ENCODE measurements at places on chromosomes 4 and X.

- no peak for DNase-seq
These were observed 950.9 kb upstream of the NDST4 start for GRCh38 chr4:116064331-116064730.

- no peak for DNase-seq
These were observed 12.3 kb upstream of the FGF5 start for GRCh38 chr4:80254114-80254513.

DNA sequence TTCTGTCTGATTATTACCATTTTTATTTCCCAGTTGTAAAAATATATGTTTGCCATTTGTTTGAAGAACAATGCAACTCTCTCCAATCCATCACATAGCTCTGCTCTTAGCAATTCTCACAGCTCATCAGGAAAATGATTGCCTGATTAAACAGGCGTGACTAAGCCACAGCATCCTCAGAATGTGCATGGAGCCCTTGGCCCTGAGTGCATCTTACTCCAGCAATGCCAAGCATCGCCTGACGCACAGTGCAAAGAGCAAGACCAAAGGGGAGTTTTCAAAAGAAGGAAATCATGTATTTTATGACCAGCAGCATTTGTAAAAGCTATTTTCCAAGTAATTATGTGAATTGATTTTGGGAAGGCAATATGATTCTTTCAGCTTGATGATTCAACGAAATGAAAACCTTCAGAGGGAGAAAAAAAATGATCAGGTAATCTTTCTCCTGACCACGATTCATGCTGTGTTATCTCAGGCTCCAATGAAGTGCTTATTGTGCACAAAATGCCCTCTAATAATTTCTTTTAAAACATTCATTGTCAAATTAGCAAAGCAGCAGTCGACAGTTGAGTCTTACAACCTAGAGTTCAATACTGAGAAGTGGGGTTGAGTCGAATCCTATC, 138.0 kb upstream of the FAM9B start:
- DNase-seq = peak; percentile 84

DNA sequence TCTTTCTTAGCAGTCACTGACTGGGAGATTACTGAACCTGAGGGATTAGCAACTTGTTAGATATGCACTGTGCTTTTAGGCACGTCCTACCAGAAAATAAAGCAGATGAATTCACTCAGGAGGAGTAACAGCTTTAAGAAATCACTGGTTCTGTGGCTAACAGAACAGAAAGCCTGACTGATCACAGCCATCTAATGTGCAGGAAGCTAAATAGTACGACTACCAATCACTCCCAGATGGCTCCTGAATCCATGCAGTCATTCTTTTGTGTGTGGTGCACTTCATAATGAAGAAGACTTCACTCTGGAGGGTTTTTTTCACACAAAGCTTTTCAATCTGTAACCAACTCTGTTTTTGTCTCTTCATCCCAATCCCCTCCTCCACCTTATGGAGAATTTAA, 305.3 kb upstream of the INTU start:
- no peak for DNase-seq

GRCh38 chr4:123093236-123093635, 170.8 kb upstream of the NUDT6 start:
- no peak for DNase-seq

DNA sequence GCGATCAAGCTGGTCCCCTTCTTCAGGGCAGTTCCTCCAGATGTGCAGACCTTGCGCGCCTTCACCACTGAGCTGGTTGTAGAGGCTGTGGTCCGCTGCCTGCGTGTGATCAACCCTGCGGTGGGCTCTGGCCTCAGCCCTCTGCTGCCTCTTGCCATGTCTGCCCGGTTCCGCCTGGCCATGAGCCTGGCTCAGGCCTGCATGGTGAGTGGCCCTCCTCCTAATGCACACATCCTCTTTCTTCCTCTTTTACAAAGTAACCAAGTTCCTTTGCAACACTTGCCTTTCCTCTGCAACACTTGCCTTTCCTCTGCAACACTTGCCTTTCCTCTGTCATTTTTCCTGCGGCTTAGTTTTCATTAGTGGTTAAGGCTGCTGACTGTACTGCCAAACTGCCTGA, 1.8 kb downstream of the CCDC22 start:
- DNase-seq = no peak

GRCh38 chrX:55253528-55253927, 11.2 kb downstream of the PAGE3 start:
- no peak for DNase-seq

GRCh38 chr4:7002336-7002735, 40.8 kb upstream of the TADA2B start:
- no peak for DNase-seq

All from EH (cell line).